ENCODE measurements at places on chromosomes 4 and X.

DNA sequence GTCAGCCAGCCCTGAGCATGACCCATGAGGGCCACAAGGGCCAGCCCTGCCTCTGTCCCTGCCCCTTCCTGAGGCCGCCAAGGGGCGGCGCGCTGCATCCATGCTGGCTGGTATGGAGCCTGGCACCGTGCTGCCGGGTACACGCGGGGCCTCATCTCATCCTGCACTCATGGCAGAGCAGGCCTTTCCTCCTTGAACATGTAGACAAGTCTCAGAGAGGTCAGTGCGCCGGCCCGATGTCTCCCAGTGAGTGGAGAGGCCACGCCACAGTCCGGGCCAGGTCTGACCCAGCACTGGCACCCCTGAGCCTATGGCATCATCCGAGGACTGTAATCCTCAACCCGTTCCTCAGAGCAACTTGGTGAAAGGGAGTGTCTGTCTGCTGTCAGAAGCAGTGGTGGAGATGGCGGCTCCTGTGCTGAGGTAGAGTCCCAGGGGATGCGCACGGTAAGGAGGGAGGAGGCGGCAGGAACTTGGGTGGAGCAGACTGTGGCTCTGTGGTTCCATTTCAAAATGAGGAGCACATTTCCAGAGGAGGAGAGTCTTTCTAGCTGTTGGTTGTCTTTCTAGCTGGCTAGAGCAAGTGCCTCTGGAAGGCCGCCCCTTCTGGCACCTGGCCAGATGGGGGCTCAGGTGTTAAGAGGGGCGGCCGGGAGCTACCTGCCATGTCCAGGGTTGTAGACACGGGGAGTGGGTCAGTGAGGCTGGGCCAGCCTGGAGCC lies 32.8 kb downstream of the TRMT44 start:
- no peak for DNase-seq

GRCh38 chr4:177367336-177367735 lies 57.7 kb downstream of the NEIL3 start:
- DNase-seq: peak; percentile 5

- DNase-seq: no peak
Measured at GRCh38 chr4:34492414-34492813, 1751.9 kb downstream of the ARAP2 start.

- DNase-seq: no peak
Measured at GRCh38 chr4:185339941-185340340, 55.8 kb downstream of the LRP2BP start.

DNA sequence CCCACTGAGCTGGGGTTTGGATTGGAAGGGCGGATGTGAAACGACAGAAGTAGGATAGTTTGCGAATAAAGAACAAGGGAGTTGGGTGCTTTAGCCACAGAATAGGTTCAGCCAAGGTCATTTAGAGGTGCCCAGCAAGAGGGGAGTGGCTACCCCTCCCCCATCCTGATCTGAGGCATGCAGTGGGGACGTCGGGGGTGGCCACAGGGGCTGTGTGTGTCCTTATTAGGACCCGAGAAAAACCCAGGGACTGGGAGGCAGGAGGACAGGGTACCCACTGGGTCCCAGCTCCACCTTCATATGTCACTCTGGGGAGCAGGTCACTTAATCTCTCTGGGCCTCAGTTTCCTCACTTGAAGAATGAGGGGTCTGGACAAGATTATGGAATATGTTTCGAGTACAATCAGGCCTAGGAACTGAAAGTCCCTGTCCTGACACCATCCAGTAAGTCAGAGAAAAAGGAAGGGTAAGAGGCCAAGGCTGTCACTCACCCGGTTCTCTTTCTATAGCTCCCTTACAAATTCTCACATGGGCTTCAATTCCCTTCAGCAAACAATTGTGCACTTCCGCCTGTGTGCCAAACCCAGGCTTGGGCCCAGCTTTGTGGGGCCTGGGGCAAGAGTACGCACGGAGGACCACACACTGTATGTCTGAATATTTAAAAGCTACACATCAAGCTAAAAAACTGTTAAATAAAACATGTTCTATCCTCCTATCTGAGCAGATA lies 4.2 kb upstream of the NYX start:
- no peak for DNase-seq

DNA sequence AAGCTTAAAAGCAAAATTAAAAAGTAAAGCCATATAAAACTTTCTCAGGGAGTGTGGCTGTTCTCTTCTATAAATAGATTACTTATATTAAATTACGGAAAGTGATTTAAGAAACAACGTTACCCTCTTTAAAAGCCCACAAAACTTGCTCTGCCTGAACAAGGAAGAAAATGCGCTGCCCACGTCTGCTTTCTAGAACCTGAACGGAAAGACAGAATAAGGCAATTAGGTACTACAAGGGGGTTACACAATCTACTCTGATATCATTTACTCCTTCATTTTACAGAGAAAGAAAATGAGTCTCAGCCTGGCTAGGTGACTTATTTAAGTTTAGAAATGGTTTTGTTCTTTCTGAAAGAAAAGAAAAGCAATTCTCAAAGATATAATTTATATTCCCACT lies 147.2 kb downstream of the RNF150 start:
- no peak for DNase-seq

GRCh38 chr4:89537281-89537680 lies 229.7 kb upstream of the GPRIN3 start:
- no peak for DNase-seq

- no peak for DNase-seq
Measured at GRCh38 chrX:109843963-109844751, 111.1 kb upstream of the ACSL4 start.

DNA sequence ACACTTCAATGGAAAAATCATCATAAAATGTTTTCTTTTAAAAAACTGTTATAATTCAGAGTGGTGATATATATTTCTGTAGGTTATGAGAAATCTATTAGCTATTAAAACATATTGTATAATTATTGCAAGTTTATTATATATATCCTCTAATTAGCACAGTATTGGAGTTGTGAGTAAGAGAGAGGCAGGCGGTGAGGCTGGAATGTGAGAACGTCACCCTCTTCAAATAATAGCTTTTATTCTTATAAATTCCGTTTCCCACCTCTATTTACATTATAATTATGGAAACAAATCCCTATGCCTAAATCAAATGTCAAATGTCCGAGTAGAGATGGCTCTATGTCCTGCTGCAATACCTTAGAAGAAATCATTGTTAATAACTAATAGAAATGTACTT lies 292.9 kb downstream of the ADGRL3 start:
- DNase-seq: no peak

DNA sequence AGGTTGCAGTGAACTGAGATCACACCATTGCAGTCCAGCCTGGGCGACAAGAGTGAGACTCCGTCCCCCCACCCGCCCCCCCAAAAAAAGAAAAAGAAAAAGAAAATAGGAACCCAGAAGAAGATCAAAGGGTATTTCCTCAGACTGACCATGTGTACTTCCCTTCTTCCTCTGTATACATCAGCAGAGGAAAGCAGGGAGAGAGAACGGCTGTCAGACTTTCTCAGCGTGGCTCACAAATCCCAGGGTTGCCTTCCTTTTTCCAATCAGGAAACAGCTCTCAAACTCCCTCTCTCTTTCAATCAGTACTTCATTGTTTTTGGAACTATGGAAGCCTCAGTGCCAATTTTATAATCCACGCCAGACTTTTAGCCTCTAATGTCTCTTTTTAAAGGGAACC lies 59.1 kb downstream of the CHRNA9 start:
- no peak for DNase-seq

- DNase-seq: no peak
Measured at GRCh38 chr4:17038510-17039176, 140.2 kb upstream of the LDB2 start.

DNA sequence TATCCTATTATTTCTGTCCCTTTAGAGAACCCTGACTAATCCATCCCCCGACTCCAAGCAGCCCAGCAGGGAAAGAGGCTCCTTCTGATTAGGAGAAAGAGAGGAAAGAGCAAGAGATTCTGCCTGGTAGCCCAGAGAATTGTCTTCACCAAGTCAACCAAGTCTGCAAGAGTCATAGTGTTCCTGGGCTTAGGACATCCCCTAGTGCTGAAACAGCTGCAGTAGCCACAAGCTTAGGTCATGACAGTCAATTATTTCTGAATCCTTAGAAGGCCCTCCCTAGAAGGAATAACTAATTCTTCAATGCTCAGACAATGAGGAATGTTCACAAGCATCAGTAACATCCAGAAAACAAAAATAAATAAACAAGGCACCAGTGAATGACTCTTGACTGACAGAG lies 480.3 kb upstream of the GRIA3 start:
- DNase-seq: peak; percentile 6

All from HFF-Myc (cell line).